ENCODE measurements at places on chromosomes 3 and 15. TPM values are rescaled to one million over a fixed set of nuclear protein-coding genes. Genes with fewer than 3 reads are reported as not detected.

TGM4 gene
- total RNA-seq: not detected

PP2D1 gene
- total RNA-seq: not detected

DNAH1 gene
- total RNA-seq: 2.5 TPM

FOXB1 gene
- total RNA-seq: not detected

ANKRD34C gene
- total RNA-seq: not detected

GOLGA8S gene
- total RNA-seq: not detected

EPHB3 gene
- total RNA-seq: 3.9 TPM

EXD1 gene
- 0.03 TPM for total RNA-seq

GOLGA8T gene
- total RNA-seq: not detected

PLS1 gene
- total RNA-seq: 5.2 TPM

SPPL2A gene
- total RNA-seq: 50.6 TPM

SCN11A gene
- not detected for total RNA-seq

FGF12 gene
- total RNA-seq: not detected

SLC12A8 gene
- total RNA-seq: not detected

BCL2A1 gene
- total RNA-seq: not detected

FOXL2NB gene
- total RNA-seq: not detected

CDHR4 gene
- not detected for total RNA-seq

PRKAR2A gene
- 16.7 TPM for total RNA-seq

GRK7 gene
- not detected for total RNA-seq

LRRC2 gene
- not detected for total RNA-seq

MAGEL2 gene
- total RNA-seq: not detected

SLC30A4 gene
- total RNA-seq: 4.9 TPM

NOX5 gene
- not detected for total RNA-seq
